Left hindlimb (tissue), 1 donor: ENCODE measurements at places on chromosomes 1 and 21.
A peak's percentile ranks its signal among the peaks of the same experiment; 100 is the strongest.

DNA sequence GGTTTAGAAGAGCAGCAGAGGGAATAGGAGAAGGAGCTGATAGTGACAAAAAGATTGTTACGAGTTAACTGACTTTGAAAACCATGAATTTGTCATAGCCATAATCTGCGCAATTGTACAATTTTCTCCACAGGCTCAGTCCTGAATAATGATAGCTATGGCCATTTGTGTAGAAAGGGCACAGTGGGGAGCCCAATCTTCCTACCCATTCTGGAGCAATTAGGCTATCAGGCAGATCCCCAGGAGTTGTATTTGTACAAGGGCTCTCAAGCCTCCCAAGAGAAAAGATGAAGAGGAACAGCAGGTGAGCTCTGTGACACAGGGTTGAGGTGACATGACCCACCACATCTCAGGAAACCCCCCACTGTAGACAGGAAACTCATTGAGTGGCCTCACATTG lies 42.1 kb upstream of the SAMD13 start:
- no peak for DNase-seq

DNA sequence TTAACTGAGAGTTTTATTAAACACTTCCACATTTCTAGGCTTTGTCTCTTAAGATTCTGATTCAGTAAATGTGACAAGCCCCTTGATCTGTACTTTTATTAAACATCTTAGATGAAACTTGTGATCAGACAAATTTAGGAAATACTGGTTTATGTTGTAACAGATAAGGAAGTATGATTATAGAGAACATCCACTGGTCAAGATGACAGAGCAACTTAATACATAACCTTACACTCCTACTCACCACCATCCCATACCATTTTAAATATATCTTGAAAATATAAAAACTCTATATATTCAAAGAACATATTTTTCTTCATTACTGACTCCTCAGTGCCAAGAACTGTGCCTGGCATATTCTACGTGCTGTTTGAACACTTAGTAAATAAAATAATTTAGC lies 217.5 kb downstream of the LRRC40 start:
- no peak for DNase-seq

- DNase-seq: no peak
Observed at GRCh38 chr1:38940339-38941047, 1.1 kb downstream of the RHBDL2 start.

DNA sequence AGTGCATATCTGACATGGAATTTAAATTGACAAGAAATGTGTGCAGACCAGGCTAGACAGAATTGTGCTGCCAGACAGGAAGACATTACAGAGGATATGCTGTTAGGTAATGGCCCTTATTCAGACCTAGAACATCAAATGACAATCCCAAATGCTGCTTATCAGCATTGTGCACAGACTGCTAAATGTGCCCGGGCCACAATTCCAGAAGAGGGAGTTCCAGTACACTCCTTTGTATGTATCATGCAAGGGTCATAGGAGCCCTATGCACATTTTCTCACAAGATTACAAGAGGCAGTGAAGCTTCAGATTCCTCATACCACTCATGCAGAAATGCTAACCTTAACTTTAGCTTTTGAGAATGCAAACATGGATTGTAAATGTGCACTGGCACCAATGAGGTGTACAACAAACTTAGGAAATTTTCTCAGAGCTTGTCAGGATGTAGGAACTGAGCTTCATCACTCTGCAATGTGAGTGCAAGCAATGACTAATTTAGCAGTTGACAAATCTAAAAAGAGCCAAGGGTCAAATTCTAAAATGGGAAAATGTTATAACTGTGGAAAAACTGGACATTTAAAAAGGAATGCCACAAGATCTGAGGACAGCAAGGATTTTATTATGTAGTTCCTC lies 273.5 kb downstream of the COL11A1 start:
- no peak for DNase-seq

- DNase-seq: no peak
Observed at GRCh38 chr1:232226197-232226712, 403.7 kb downstream of the SIPA1L2 start.

- peak; percentile 62 for DNase-seq
Observed at GRCh38 chr21:41726970-41727783, 39.7 kb downstream of the RIPK4 start.

DNA sequence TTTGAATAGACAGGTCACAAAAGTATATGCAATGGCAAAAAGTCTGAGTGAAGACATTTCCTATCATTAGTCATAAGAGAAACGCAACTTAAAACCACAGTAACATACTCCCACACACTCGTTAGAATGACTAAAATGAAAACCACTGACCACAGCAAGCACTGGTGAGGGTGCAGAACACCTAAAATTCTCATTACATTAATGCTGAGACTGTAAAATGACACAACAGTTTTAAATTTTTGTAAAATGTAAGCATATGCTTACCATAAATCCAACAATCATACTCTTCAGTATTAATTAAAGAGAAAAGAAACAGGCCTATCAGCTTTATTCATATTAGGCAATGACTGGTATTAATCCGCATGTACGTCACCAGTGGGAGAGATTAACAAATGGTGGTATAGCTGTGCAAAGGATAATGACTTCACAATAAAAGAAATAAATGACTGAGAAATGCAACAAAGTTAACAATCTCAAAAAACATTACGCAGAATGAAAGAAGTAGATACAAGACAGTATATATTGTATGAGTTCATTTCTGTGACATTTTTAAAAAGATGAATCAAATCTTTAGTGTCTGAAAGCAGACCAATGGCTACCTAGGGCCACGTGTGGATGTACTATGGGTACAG lies 253.5 kb downstream of the AKT3 start:
- DNase-seq: no peak

GRCh38 chr1:113534130-113534817 lies 144.0 kb downstream of the MAGI3 start:
- DNase-seq: no peak

DNA sequence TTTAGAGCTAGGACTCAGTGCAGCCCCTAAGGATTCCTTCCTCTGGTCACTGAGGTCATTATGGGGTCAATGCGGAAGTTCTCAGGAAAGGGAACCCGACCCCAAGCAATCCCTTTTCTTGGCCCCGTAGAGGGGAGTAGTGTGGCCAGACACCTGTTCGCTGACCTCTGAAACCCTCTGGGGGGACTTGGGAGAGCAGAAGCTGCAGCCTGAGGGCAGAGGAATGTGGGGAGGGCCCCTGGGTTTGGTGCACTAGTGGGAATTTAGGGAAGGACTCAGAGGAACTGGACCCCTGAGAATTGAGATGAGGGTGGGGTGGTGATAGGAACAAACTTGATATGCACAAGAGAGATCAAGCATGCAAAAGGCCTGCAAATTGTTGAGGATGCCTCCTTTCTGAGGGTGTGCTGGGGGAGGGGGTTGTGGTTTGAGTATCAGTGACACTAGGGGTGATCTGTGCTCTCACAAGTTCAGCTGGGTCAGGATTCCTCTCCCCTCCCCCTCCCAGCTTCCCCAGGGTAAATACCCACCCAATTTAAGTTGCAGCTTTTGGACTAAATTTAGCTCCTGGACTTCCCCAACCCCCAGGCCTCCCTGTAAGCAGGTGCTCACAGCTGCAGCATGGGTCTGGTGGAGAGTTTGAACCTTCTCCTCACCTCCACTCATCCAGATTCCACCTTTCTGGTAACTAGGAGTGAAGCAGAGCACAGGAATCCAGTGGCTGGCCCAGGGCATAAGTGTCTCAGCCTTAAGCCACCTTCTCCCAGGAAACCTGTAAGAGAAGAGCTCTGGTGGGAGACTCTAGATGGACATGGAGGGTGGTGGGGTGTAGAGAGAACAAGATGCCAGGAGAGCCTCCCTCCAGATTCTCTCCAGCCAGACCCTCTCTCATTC lies 13.5 kb downstream of the ADAMTSL4 start:
- no peak for DNase-seq

DNA sequence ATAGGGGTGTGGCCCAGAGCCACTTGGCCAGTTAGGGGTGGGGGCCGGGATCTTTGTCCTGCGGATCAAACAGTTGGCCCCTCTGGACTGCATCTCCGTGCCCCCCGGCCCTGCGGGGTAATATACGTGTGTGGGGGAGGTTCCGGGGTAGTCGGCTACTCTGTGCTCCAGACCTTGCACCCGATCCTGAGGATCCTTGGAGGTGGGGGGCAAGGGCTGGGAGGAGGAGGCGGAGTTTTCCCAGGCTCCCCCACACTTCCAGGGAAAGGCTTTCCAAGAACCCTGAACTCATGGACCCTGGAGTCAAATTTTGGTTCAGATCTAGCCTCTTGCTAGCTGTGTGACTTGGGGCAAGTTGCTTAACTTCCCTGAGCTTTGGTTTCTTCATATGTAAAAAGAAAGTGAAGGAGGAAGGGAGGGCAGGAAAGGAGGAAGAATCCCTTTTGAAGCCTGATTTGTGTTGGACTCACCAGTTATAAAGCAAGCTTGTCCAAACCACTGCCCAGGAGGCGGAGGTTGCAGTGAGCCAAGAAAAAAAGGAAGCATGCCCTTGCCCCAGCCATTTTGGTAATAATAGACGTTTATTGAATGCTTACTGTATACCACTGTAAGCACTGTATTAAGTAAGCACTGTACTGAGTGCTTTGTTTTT lies 686 bp downstream of the MIIP start:
- DNase-seq: peak; percentile 26

- no peak for DNase-seq
Observed at GRCh38 chr1:24094554-24094953, 17.4 kb downstream of the MYOM3 start.

DNA sequence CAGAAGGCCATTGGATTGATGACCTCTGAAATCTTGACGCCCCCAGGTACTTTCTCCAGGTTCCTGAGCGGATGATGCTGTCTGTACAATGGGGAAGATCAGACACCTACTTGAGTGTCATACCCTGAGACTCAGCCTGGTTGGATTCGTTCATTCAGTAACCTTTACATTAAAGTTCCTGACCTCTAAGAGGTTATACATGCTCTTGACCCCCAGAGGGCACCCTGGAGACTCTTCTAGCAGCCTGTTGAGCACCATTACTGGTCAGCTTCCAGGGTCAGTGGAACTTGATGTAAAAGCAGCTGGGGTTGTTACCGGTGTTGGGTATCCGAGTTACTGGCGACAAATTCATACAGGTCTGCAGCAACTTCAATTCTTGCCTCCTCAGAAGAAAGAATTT lies 114.3 kb upstream of the ZNF678 start:
- no peak for DNase-seq
